WTC11 (cell line): ENCODE measurements at places on chromosomes 13 and 19.
A peak's percentile ranks its signal among the peaks of the same experiment; 100 is the strongest.

GRCh38 chr19:38544569-38545315 lies 73.0 kb downstream of the MAP4K1 start:
- H3K27me3 ChIP-seq, result no peaks in the 10 kb centered on the region
- DNase-seq, result no peak
- H3K4me3 ChIP-seq, result no peak overlapping the region
- H3K4me1 ChIP-seq, result peaks cover 9% of the 10 kb centered on the region
- H3K27ac ChIP-seq, result peak overlapping the region; percentile 74

DNA sequence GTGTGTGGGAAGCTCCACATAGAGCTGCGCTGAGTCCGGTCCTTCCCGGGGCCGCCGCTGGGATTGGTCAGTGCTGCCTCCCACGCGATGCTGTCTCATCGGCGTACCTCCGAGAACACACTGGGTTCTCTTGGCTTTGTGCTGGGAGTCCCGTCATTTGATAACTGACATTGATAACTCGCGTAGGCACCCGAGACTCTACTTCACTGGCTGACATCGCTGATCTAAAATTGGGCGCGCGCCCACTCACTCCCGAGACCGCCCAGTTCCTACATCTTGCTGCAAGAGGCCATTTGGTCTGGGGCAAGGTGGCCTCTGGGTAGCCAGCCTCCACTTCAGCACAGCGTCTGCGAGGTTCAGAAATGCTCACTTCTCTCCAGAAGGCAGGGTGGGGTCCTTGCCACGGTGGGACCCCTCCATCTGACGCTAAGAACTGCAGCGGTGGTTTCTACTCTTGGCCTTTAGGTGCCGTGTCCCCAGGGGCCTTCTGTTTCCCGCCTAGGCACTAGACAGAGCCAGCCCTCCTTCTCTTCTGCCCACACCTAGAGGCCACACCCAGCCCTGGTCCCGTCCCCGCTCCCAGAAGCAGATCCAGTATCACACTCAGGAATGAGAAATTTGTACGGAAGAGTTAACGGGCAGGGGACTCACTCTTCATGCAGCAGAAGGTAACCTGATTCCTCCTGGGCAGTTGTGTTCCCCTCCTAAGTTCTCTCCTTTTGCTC lies 40.7 kb upstream of the ATP11A start:
- H3K4me3 ChIP-seq, result no peak overlapping the region
- no peak overlapping the region for H3K27ac ChIP-seq
- H3K4me1 ChIP-seq, result peaks cover 7% of the 10 kb centered on the region

DNA sequence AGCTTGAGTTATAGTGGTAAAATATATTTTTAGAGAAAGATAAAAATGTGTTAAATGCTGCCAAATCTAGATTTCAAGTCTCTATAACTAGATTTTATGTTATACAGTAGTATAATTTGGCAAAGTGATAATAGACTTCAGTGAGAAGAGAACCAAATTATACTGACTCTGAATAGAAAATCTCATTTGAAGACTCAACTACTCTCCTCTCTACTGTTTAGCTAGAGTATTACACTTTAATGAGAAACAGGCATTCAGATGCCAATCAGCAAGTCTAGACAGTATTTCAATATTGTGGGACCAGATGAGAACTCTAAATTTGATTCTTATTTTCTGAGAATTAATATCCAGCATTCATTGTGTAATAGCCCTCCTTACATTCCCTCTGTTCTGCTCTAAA lies 311.2 kb downstream of the SLITRK5 start:
- H3K4me3 ChIP-seq, result no peak overlapping the region
- H3K27ac ChIP-seq, result no peak overlapping the region
- no peaks in the 10 kb centered on the region for H3K27me3 ChIP-seq
- DNase-seq, result no peak

- peaks cover 4% of the 10 kb centered on the region for H3K36me3 ChIP-seq
- H3K4me1 ChIP-seq, result peaks cover 30% of the 10 kb centered on the region
- peak overlapping the region; percentile 97 for H3K27ac ChIP-seq
Observed at GRCh38 chr13:79406597-79406908, 498 bp upstream of the RBM26 start.

DNA sequence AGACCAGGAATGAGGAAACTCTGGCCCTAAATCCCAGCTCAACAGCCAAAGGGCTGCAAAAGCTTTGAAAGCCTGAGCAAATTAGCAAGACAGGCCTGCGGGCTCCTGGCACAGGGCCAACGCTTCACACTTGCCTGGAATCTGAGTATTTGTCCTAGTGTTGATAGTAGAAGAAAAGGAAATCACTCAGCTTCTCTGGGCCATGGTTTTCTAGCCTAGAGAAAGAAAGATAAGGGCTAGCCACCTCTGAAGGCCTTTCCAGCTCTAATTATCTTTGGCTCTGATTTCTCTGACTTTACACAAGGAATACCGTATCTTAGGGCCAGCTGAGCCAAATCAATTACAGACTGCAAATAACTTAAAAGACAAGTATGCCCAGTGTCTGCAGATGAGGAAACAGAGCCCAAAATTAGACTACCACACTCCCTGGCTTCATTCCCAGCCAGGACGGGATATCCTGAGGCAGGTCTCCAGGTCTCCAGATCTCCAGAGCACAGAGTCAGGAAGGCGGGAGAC lies 69.6 kb downstream of the STK24 start:
- H3K4me3 ChIP-seq, result no peak overlapping the region
- peak; percentile 64 for DNase-seq
- peak overlapping the region; percentile 93 for H3K27ac ChIP-seq
- H3K27me3 ChIP-seq, result no peaks in the 10 kb centered on the region
- H3K36me3 ChIP-seq, result peaks cover 5% of the 10 kb centered on the region
